Activated CD8-positive, alpha-beta memory T cell treated with anti-CD3 and anti-CD28 coated beads for 4 hours (primary cell): ENCODE measurements at places on chromosomes 16 and 17.

DNA sequence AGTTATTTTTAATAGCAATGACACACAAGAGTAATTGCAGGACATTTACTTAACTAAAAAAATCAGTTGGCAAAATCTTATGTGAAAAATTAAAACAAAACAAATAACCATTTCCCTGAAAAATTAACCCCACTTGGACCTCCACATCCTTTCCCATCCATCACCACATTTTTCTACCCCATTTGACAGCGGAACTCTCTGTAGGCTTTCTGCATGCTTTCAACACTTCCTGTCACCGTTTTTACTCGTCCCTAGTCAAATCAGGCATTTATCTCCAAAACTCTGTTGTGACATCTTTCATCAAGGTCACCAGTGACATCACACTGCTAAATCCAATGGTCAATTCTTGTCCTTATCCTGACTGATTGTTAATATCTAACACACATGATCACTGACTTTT, 27.5 kb downstream of the KCNJ16 start:
- no peak for DNase-seq

- no peak for DNase-seq
Measured at GRCh38 chr17:74633326-74633725, 9.8 kb upstream of the CD300E start.

GRCh38 chr17:65985571-65985970, 206.4 kb downstream of the CEP112 start:
- no peak for DNase-seq

DNA sequence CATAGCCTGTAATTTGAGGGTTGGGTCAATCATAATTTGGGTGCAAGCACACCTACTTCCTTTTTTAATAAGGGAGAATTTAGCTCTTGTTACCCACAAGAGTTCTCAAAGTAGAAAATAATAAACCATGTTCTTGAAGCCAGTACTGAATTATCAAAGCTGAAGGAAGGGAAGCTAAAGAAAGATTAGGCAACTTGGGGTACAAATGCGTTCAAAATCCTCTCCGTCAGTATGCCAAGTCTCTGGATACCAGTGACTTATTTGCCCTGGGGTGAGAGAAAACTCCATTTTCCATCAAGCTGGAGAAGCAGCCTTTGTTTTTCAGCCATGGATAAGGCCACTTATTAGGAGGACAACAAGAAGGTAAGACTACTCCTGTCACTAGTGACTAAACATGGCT, 23.5 kb upstream of the DHRS13 start:
- DNase-seq = no peak

DNA sequence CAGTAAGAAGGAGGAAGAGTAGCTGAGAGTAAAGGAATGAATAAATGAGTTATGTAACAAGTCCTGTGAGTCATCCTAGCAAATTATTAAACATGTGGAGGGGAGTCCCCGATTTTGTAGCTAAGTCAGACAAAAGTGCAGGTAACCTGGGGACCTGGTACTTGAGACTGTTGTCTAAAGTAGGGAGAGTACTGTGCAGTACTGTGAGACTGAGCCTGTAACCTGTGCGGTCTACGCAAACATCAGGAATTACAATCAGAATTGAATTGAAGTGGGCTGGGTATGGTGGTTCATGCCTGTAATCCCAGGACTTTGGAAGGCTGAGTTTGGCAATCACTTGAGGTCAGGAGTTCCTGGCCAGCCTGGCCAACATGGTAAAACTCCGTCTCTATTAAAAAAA, 35.7 kb downstream of the IKZF3 start:
- DNase-seq = no peak

- DNase-seq = no peak
Measured at GRCh38 chr17:55965051-55965450, 188.2 kb upstream of the ANKFN1 start.
